ENCODE measurements at places on chromosomes 2 and 18.

GRCh38 chr2:62194558-62195420 is 1.1 kb upstream of the B3GNT2 start:
- no peak for DNase-seq

DNA sequence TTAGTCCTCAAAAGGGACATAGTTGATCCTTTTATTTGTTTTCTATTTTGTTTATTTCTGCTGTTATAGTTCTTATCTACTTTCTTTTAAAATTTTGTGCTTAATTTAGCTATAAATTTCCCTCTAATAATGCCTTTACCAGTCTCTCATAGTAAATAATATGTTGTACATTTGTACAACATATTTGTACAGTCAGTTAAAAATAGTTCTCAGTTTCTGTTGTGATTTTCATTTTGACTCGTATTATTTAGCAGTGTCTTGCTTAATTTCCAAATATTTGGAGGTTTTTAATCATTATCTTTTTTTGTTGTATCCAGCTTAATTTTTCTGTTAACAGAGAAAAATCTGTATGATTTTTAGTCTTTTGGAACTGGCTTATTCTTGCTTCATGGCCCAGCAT is 443.6 kb upstream of the TRIB2 start:
- no peak for DNase-seq

DNA sequence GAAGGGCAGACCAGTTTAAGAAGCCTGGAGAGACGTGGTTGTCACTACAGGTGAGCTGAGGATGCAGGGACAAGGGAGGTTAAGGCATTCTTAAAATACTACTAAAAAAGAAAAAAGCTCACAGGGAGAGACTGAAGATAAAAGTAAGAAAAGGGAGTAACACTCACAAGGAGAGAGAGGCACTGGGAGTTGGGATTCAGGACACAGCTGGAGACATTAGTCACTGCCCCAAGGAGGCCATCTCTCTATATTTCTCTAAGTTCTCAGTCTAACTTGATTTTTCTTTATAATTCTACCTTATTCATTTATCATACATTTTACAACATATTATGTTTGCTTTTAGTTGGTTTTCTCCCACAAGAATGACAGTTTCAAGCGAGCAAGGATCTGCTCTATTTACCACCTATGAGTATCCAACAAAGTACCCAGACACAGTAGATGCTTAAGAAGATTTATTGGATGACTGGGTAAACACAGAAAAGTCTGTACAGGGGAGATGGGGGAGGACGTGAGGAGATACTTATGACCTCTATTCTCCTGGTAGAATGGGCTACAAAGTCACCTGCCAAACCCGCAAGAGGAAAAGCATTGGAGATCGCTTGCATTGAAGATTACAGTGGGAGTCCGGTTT is 2.2 kb downstream of the SERPINE2 start:
- no peak for DNase-seq

GRCh38 chr2:75102011-75102410 is 97.3 kb downstream of the TACR1 start:
- DNase-seq: no peak

GRCh38 chr2:210387074-210387473 is 72.1 kb upstream of the MYL1 start:
- no peak for DNase-seq

GRCh38 chr2:161039071-161039470 is 121.2 kb upstream of the TANK start:
- no peak for DNase-seq

All from stimulated activated naive CD4-positive, alpha-beta T cell treated with Interleukin-2 at 50 U/mL for 16 hours (primary cell).